ENCODE measurements at places on chromosomes 3 and 15.

DNA sequence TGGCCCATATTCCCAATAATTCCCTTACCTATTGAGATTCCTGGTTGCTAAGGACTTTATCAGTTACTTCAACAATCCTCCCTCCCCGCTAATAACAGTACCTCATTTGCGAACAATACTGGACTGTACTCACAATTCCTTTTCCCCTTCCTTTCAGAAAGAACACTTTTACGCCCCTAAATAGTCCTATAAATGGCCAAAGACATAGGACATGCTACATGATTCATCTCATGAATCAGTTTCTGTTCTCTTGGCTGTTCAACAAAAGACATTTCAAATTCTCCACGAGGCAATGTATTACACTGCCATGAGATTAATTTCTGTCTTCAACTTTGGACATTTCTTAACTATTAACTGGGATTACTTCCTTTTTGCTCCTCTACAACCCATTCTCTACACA is 264.4 kb downstream of the TIGIT start:
- no peak for DNase-seq

DNA sequence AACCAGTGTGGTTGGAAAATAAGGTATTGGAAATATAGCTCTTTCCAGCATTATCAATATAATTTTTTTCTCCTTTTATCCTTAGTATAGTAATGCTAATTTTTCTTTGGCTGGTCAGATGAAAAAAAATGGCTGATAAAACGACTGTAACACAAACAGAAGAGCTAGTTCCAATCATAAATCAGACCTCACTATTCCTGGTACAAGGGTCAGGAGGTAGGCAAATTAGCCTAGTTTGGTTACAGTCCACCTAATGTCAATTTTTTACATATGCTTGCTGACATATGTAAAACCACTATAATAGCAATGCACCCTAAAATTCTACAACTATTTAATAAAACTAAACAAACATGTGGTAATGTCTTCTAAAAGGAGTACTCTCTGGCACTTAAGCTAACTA is 19.9 kb upstream of the VPS39 start:
- DNase-seq: no peak

GRCh38 chr3:139269984-139270383 is 73.8 kb upstream of the MRPS22 start:
- DNase-seq: no peak

DNA sequence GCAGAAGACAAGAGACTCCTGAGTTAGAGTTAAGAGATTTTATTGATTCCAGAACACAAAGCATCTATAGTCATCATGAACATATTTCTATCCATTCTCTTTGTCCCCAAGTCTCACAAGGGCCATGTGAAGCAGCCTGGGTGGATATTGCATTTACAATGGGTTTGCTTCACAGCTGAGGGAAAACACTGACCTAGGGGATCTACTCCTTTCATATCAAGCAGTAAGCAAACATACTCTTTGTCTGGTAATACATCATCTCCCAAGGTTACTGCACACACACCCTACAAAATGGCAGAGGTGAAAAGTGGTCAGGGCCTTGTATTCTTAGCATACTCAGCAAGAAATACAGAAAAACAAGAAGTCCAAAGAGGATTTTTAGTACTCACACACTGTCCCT is 267.7 kb upstream of the BCHE start:
- DNase-seq: no peak

GRCh38 chr3:126956361-126956760 is 26.6 kb upstream of the PLXNA1 start:
- DNase-seq: no peak

Data from vagina (tissue), 2 donors.